ENCODE measurements at places on chromosomes 2 and 18.
A peak's percentile ranks its signal among the peaks of the same experiment; 100 is the strongest.

DNA sequence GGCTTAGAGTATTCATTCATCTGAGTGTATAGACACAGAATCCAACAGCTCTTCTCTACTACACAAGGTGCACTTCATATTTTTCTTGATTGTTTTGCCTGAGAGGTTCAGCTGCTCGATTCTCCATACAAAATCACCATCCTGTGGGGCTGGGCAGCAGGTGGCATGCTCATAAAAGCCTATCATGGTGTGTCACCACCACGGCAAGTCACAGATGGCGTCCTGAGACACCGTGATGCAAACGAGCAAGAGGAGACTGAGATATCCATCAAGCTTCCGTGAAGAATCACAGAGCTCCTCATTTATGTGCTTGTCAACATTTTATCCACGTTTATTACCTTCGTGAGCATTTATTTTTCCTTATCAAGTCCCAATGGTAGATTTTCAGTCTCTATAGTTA is 22.4 kb upstream of the NRP2 start:
- DNase-seq = no peak

DNA sequence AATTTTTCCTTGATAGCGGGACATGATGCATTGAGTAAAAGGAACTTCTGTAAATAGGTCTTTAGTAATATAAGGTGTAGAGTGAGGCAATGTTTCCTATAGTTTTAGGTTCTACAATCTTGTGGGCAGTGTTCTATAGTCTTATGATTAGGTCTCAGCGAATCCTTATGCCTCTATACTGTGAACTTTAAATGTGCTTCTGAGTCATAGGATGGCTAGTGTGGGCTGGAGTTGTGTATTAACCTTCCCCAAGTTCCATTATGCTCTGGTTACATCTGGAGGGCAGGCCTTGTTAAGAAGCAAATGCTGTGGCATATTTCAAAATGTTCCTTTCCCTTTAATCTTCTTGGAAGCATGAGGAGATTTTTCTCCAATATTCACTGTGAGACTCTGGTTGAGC is 73.5 kb downstream of the ROCK2 start:
- peak; percentile 9 for DNase-seq

DNA sequence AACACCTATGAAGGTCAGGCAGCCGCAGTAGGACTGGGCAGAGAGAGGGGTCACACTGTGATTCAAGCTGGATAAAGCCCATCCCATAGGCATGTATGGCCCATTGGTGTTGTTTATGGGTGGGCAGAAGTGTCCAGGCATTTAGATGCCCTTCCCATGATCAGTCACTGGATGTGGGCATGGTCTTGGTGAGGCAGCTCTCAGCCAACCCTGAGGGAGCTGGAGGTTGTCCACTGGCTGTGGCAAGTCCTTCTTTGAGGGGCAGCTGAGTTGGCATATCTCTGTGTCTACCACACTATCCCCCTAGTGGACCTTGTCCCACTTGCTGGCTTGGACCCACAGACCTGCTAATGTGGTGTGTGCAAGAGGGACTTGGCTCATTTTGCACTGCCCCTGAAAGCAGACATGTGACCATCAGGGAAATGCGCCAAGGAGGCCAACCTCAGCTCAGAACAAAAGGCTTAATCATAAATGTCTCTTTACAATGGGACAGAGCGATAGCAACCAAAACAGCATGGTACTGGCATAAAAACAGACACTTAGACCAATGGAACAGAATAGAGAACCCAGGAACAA is 82.0 kb downstream of the TMEM17 start:
- DNase-seq = no peak

GRCh38 chr2:109324861-109325260 is 195.9 kb downstream of the SH3RF3 start:
- DNase-seq = no peak

GRCh38 chr2:182897137-182897536 is 30.7 kb upstream of the FRZB start:
- DNase-seq = no peak

GRCh38 chr2:55019526-55020258 is 30.6 kb downstream of the RTN4 start:
- no peak for DNase-seq
